ENCODE measurements at places on chromosomes 1 and 21. TPM values are rescaled to one million over a fixed set of nuclear protein-coding genes. Genes with fewer than 3 reads are reported as not detected.

Gene AGMAT
- total RNA-seq: 21.6 TPM

Gene CR1
- 0.18 TPM for total RNA-seq

Gene MTARC1
- not detected for total RNA-seq

Gene S100PBP
- total RNA-seq: 25.7 TPM

Gene SPRR1B
- total RNA-seq: not detected

Gene AMY1B
- not detected for total RNA-seq

Gene IL20
- not detected for total RNA-seq

Gene RSPH1
- not detected for total RNA-seq

Gene TNFSF18
- not detected for total RNA-seq

Gene MAP10
- total RNA-seq: 1.3 TPM

Gene SLC25A34
- total RNA-seq: 0.81 TPM

Gene SPRR5
- not detected for total RNA-seq

Gene CYP4Z1
- total RNA-seq: not detected

Gene GFI1
- 55.3 TPM for total RNA-seq

GRCh38 chr1:173489929-173490328, 12.8 kb downstream of the PRDX6 start:
- peaks cover 40% of the 10 kb centered on the region for H3K36me3 ChIP-seq
- H3K27me3 ChIP-seq: no peaks in the 10 kb centered on the region
- no peak for DNase-seq
- H3K4me3 ChIP-seq: no peak overlapping the region
- no peaks in the 10 kb centered on the region for H3K4me1 ChIP-seq

GRCh38 chr1:200546577-200546976, 74.0 kb downstream of the KIF14 start:
- no peak for DNase-seq
- no peaks in the 10 kb centered on the region for H3K36me3 ChIP-seq
- H3K27ac ChIP-seq: no peak overlapping the region
- H3K27me3 ChIP-seq: no peaks in the 10 kb centered on the region
- H3K4me1 ChIP-seq: peaks cover 11% of the 10 kb centered on the region

- no peaks in the 10 kb centered on the region for H3K4me1 ChIP-seq
- no peaks in the 10 kb centered on the region for H3K27me3 ChIP-seq
- DNase-seq: peak; percentile 73
- no peaks in the 10 kb centered on the region for H3K36me3 ChIP-seq
- no peak overlapping the region for H3K4me3 ChIP-seq
Measured at GRCh38 chr1:39919545-39919944, 17.8 kb upstream of the MYCL start.

GRCh38 chr1:213014642-213015041, 1.0 kb downstream of the ANGEL2 start:
- peak overlapping the region; percentile 100 for H3K27ac ChIP-seq
- H3K4me1 ChIP-seq: peaks cover 26% of the 10 kb centered on the region
- peaks cover 17% of the 10 kb centered on the region for H3K36me3 ChIP-seq
- peak overlapping the region; percentile 96 for H3K4me3 ChIP-seq
- no peaks in the 10 kb centered on the region for H3K27me3 ChIP-seq

GRCh38 chr1:230458509-230458908, 32.4 kb upstream of the PGBD5 start:
- no peaks in the 10 kb centered on the region for H3K36me3 ChIP-seq

- peaks cover 15% of the 10 kb centered on the region for H3K27me3 ChIP-seq
- no peak overlapping the region for H3K4me3 ChIP-seq
- H3K4me1 ChIP-seq: no peaks in the 10 kb centered on the region
Measured at GRCh38 chr1:115807723-115808122, 33.2 kb downstream of the NHLH2 start.

GRCh38 chr21:36330904-36331303, 10.9 kb downstream of the MORC3 start:
- peak; percentile 65 for DNase-seq
- no peaks in the 10 kb centered on the region for H3K27me3 ChIP-seq
- peaks cover 24% of the 10 kb centered on the region for H3K36me3 ChIP-seq

DNA sequence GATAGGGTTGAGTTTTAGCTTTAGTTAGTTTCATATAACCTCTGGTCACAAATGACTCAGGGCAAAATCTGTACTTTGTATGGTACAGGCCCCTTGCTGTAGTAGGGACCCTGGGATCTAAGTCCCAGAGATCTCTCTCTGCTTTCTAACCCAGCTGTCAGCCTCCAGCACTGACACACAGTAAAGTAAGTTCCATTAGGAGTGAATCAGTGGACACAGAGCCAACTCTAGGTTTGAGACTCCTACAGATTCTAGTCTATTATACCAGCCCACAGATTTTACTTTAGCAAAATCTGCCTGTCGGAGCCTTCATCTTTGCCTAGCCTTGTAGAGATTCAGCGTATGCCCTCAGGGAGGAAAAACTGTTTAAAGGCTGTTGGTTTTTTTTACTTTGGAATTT, 52.5 kb downstream of the ANGPTL1 start:
- no peak overlapping the region for H3K4me3 ChIP-seq
- peaks cover 8% of the 10 kb centered on the region for H3K4me1 ChIP-seq
- no peaks in the 10 kb centered on the region for H3K27me3 ChIP-seq
- DNase-seq: no peak
- peaks cover 8% of the 10 kb centered on the region for H3K36me3 ChIP-seq

DNA sequence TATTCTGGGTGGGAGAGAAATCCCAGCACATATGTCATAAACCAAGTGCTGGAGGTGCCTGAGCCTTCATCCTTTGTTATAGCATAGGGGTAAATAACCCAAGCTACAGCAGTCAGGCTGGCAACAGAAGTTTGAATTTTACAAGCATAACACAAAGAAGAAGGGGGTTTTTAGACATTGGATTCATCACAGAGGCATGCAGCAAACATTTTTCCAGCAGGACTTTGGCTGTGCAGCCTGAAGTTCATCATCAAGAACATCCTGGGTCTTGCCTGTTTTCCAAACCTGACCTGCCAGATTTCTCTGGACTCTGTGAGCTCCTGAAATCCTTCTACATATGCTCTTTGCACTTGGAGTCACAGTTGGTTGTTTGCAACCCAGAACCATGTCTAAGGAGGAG, 16.2 kb downstream of the PTGER3 start:
- H3K4me3 ChIP-seq: no peak overlapping the region
- peaks cover 14% of the 10 kb centered on the region for H3K27me3 ChIP-seq
- no peak overlapping the region for H3K27ac ChIP-seq
- no peaks in the 10 kb centered on the region for H3K4me1 ChIP-seq
- H3K36me3 ChIP-seq: no peaks in the 10 kb centered on the region
- DNase-seq: no peak

DNA sequence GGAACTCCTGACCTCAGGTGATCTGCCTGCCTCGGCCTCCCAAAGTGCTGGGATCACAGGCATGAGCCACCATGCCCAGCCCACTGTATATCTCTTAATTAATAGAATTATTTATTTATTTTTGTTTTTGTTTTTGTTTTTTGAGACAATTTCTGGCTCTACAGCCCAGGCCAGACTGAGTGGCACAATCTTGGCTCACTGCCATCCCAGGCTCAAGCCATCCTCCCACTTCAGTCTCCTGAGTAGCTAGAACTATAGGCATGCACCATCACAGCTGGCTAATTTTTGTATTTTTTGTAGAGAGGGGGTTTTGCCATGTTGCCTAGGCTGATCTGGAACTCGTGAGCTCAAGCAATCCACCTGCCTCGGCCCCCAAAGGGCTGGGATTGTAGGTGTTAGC, 15.7 kb upstream of the WDTC1 start:
- H3K27ac ChIP-seq: no peak overlapping the region
- DNase-seq: no peak
- H3K4me1 ChIP-seq: no peaks in the 10 kb centered on the region
- no peak overlapping the region for H3K4me3 ChIP-seq
- H3K27me3 ChIP-seq: no peaks in the 10 kb centered on the region

- no peaks in the 10 kb centered on the region for H3K27me3 ChIP-seq
- no peaks in the 10 kb centered on the region for H3K4me1 ChIP-seq
- no peaks in the 10 kb centered on the region for H3K36me3 ChIP-seq
- H3K4me3 ChIP-seq: no peak overlapping the region
- H3K27ac ChIP-seq: no peak overlapping the region
- no peak for DNase-seq
Measured at GRCh38 chr1:79847700-79848099, 841.2 kb upstream of the ADGRL4 start.

- peaks cover 3% of the 10 kb centered on the region for H3K27me3 ChIP-seq
- no peak for DNase-seq
- no peak overlapping the region for H3K4me3 ChIP-seq
- no peaks in the 10 kb centered on the region for H3K36me3 ChIP-seq
Measured at GRCh38 chr1:34916104-34916503, 13.3 kb downstream of the DLGAP3 start.

GRCh38 chr21:42659416-42660117, 6.1 kb downstream of the PDE9A start:
- H3K36me3 ChIP-seq: no peaks in the 10 kb centered on the region
- H3K27ac ChIP-seq: no peak overlapping the region
- no peak overlapping the region for H3K4me3 ChIP-seq
- no peaks in the 10 kb centered on the region for H3K27me3 ChIP-seq
- H3K4me1 ChIP-seq: peaks cover 19% of the 10 kb centered on the region

- DNase-seq: no peak
- H3K4me3 ChIP-seq: no peak overlapping the region
- no peaks in the 10 kb centered on the region for H3K27me3 ChIP-seq
- peaks cover 20% of the 10 kb centered on the region for H3K36me3 ChIP-seq
- H3K4me1 ChIP-seq: no peaks in the 10 kb centered on the region
- H3K27ac ChIP-seq: no peak overlapping the region
Measured at GRCh38 chr1:228307218-228308023, 99.2 kb downstream of the TRIM11 start.

DNA sequence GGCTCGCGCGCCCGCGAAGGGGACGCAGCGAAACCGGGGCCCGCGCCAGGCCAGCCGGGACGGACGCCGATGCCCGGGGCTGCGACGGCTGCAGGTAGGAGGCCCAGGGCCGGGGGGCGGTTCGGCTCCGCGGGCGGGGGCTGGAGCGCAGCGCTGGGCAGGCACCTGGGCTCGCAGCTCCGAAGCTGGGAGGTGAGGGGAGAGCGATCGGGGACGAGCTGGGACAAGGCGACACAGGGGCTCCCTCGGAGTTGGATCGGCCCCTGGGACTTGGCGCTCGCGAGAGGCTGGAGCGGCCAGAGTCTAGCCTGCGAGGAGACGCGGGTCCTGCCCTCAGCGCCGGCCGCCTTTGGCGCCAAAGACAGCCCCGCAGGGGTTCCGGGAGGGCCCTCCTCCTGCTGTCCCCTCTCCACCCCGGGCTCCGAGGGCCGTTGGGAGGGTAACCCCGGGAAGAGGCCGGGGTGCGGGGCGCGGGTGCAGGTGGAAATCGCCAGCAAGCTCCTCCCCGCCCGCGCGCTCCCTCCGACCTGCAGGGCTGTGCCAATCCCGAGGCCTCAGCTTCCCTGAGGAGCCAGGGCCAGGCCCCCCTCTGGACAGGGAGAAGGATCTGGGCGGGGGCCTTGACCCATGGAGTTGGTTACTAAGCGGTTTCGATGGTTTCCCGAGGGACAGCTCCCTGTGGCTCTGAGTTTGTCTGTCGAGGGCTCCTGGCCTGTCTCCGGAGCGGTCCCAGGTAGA, 401 bp downstream of the TP73 start:
- H3K4me3 ChIP-seq: peak overlapping the region; percentile 31
- H3K27ac ChIP-seq: no peak overlapping the region
- peaks cover 36% of the 10 kb centered on the region for H3K4me1 ChIP-seq
- no peak for DNase-seq

GRCh38 chr1:44670751-44671640, 3.3 kb downstream of the TMEM53 start:
- DNase-seq: no peak
- no peak overlapping the region for H3K4me3 ChIP-seq
- no peaks in the 10 kb centered on the region for H3K27me3 ChIP-seq
- H3K27ac ChIP-seq: no peak overlapping the region

- H3K4me3 ChIP-seq: no peak overlapping the region
- H3K27ac ChIP-seq: no peak overlapping the region
- H3K4me1 ChIP-seq: no peaks in the 10 kb centered on the region
- no peak for DNase-seq
Measured at GRCh38 chr1:210272666-210273065, 40.1 kb downstream of the SERTAD4 start.

DNA sequence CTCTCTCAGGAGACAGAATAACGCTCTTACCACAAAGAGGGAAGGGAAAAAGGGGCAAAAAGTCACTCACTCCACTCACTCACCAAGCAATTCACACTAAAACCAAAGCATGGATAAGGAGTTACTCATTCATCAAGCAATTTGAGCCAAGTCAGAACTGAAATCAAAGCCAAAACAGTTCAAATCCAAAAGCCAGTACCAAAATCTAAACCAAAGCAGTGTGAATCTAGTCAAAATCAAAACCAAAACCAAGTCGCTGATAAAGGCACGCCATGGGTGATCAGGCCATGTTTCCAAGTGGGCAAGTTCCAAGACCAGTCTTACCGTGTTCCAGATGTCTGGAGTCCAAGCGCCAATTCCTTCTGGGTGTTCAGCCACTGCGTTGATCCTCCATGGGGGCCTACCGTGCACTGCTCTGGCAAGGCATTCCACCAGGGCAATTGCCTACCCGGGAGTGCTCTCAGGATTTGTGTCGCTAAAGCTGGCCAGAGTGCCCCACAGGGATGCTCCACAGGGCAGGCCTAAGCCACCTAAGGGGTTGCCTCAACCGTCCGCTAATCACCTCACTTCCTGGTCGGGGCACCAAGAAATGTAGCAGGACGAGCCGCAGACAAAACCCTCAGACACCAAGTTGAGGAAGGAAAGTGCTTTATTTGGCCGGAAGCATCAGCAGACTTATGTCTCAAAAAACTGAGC, 142.3 kb downstream of the TRIM33 start:
- H3K27me3 ChIP-seq: no peaks in the 10 kb centered on the region
- H3K4me1 ChIP-seq: no peaks in the 10 kb centered on the region
- no peak overlapping the region for H3K4me3 ChIP-seq
- peaks cover 2% of the 10 kb centered on the region for H3K36me3 ChIP-seq
- no peak for DNase-seq

- no peak overlapping the region for H3K27ac ChIP-seq
- H3K36me3 ChIP-seq: no peaks in the 10 kb centered on the region
- no peak overlapping the region for H3K4me3 ChIP-seq
- H3K27me3 ChIP-seq: no peaks in the 10 kb centered on the region
- no peaks in the 10 kb centered on the region for H3K4me1 ChIP-seq
Measured at GRCh38 chr1:217393896-217394295, 237.0 kb downstream of the GPATCH2 start.

DNA sequence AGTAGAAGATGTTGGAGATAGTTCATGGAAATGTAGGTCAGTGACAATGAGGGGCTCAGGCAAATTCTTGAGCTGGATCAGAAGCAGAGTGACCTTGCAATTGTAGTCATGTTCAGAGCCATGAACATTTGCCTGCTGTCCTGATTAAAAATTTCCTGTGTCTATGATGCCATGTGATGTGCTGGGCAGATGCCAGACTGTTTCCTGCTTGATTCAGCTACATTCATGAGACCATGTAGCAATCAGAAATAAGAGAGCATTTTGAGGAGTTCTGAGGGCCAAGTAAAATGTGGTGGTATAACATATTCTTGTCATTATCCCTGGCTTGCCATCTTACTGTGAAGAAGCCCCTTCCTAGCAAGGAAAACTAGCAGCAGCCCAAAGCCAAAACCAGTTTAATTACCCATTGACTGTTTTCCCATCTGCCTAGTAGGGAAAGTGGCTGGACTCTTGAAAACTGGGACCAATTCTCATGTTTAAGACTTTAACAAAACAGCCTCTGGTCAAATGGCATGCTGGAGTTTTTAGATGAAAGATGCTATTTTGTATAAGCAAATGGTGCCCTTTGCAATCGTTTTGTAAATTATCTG, 118.3 kb downstream of the NOS1AP start:
- H3K4me1 ChIP-seq: no peaks in the 10 kb centered on the region
- H3K27me3 ChIP-seq: peaks cover 5% of the 10 kb centered on the region
- no peak overlapping the region for H3K4me3 ChIP-seq
- no peaks in the 10 kb centered on the region for H3K36me3 ChIP-seq
- DNase-seq: no peak

GRCh38 chr1:119774746-119775490, 6.2 kb upstream of the HMGCS2 start:
- H3K36me3 ChIP-seq: no peaks in the 10 kb centered on the region
- peaks cover 4% of the 10 kb centered on the region for H3K27me3 ChIP-seq
- H3K4me1 ChIP-seq: no peaks in the 10 kb centered on the region
- H3K4me3 ChIP-seq: no peak overlapping the region

GRCh38 chr1:194225821-194226220, 1039.4 kb upstream of the B3GALT2 start:
- H3K27ac ChIP-seq: no peak overlapping the region
- H3K27me3 ChIP-seq: no peaks in the 10 kb centered on the region
- H3K36me3 ChIP-seq: no peaks in the 10 kb centered on the region
